Neural crest cell (in vitro differentiated cells): ENCODE measurements at places on chromosomes 5 and 9.

GRCh38 chr5:11182441-11183080 lies 421.5 kb upstream of the DAP start:
- peak; percentile 18 for DNase-seq

- DNase-seq: no peak
Measured at GRCh38 chr9:97136421-97136820, 97.5 kb upstream of the CTSV start.

GRCh38 chr5:97751540-97751939 lies 568.5 kb upstream of the RIOK2 start:
- no peak for DNase-seq

DNA sequence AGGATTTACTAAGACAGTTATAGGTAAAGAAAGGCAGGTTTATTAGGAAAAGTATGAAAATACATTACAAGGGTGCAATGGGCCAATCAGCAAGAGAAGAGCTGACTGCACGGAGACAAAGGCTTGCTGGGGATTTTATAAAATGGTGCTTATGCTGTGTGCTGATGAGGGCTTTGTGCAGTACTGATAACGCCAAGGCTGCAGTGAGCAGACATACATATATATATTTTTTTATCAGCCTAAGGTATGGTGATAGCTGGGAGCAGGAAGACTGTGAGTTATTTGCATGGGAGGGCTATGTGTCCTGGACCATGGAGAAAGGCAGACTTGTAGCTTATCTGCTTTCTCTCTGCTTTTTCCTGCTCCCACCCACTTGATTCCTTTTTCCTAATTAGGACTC lies 208.1 kb upstream of the ACTBL2 start:
- DNase-seq: no peak

- DNase-seq: no peak
Measured at GRCh38 chr9:113606510-113606909, 143.0 kb downstream of the RGS3 start.

DNA sequence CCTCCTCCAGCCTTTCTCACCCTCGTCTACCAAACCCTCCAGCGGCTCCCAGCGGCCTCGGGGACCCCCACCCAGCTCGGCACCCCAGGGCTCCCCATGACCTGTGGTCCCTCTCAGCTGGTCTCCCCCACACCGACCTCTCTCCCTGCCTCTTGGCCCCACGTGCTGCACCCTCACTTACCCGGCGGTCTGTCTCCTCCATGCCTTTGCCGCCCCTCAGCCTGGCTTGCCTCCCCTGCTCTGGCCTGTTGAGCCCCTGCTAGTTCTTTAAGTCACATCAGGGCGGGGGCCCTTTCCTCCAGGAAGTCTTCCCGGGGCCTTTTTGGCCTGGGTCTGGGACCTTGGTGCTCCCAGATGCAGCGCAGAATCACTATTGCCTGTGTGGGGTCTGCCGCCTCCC lies 81.5 kb downstream of the LMX1B start:
- DNase-seq: no peak

GRCh38 chr5:445591-445990 lies 2.6 kb downstream of the EXOC3 start:
- no peak for DNase-seq

GRCh38 chr9:117188394-117188793 lies 226.5 kb downstream of the ASTN2 start:
- DNase-seq: no peak

- no peak for DNase-seq
Measured at GRCh38 chr5:28967848-28968247, 1929.5 kb upstream of the CDH9 start.

DNA sequence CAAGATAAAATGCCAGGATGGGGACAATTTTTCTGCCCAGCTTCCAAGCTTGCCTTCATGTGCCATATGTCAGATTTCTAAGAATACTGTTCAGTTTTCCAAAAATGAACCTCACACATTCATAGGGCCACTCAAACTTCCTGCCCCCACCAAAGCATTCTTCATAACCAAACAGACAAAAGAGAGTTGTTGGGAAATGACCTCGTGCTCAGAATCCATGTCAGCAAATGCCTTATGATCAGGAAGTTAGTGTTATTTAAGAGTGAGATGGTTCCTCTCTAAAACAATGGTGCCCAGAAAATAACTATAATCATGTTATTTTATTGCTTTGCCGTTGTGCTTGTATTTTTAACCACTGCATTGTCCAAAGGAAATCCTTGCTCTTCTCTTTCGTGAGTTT lies 208.2 kb downstream of the ZNF608 start:
- no peak for DNase-seq

DNA sequence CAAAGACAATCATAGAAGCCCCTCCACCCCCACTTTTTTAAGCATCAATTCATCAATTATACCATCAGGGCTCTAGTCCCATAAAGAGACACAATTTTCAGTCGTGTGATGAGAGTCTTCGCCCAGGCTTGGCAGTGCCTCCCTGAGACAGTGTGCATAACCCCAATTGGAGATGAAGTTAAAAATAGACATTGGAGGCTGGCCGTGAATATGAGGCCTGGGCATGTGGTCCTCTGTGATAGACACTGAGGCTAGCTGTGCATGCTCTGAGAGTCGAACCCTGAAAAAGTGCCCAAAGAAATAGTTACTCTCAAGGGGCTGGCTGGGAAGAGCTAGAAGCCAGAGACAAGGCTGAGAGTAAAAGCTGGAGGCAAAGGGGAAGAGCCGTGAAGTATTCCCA lies 248.6 kb upstream of the NR4A3 start:
- DNase-seq: no peak

DNA sequence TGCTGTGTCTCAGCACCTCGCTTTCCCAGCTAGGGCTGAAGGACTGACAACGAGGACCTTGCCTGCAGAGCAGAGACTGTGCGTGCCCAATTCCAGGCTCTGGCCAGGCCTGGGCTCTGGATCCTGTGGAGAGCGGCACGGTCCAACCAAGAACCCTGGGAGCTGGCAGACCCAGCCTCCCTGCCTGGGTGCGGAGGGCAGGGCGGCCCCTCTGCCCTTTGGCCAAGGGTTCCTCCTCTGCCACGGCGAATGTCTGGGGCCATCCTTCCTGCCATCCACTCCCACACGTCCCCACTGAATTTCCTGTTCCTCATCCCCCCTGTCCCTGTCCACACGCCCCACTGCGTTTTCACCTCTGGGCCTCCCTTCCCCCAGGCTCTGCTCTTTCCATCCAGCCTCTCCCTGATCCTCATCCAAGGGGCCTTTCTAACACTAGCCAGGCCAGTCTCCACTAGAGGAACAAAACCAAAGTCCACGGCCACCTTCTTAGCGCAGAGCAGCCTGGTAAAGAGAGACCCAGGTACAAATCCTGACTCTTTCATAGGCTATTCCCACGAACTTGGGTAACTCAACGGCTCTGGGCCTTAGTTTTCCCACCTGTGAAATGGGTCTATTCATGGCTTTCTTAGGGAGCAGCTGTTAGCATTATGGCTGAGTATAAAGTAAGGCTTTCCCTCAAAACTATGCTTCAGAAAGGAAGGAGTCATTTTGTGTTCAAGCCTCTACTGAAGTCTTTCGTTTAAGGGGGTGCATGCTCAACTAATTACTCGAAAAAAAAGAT lies 95.5 kb upstream of the PHYKPL start:
- DNase-seq: no peak

DNA sequence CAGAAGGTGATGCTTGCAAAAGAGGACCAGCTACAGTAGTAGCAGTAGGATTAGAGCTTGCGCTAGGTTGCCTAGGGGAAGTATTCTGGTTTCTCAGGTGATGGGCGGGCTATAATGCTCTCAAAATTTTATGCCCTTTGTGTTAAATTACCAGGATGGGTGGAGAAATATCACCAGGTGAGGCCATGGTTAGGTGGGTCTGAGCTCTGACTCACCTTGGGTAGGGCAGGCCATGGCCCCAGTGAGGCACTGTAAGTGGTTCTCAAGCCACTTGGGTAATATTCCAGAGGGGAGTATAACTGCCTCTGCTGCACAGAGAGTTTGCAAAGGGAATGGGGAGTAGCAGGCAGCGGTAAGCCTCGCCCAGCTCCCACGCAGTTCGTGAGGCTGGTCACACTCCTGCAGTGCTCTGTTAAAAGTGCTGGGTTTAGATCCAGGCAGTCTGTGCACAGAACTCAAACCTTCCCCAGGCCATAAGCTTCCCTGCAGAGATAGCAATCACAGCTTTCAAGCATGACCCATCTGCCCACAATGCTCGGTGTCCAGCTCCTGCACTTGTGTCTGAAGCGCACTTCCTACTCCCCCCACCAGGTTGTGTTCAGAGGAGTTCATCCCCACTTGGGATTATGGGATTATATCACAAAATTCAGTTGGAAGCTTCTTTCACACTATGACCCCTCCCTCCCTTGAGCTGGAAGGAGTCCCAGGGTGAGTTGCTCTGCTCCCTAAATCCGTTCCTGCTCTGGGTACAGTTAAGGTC lies 575.0 kb downstream of the CHSY3 start:
- no peak for DNase-seq

DNA sequence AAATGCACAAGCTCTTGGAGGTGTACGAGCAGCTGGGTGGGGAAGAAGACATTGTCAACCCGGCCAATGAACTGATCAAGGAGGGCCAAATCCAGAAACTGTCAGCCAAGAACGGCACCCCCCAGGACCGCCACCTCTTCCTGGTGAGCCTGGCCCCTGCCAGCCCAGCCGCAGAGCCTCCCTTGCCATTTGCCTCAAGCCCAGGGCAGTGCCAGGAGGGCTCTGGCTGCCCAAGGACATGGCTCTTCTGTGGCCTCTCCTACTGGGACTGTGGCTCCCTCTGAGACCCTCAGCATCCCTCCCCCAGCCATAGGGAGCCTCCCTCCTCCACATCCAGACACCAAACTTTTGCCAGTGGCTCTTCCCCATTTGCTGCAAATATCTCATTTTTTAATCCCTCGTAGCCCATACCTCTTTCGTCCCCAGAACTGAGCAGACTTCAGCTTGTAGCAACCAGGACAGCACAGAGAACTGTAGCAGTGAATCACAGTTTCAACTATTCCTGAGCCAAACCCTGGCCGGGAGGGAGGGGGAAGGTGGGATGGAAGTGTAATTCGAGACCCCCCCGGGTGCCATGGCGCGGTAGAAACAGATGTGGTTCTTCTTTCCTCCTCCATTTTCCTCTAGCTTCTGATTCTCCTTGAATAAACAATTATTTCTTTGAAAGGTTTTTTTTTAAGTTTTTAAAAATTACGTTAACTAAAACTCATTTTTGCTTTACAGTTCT lies 44.5 kb upstream of the SUSD3 start:
- no peak for DNase-seq

- DNase-seq: no peak
Measured at GRCh38 chr5:146909255-146910068, 30.9 kb upstream of the PPP2R2B start.

- no peak for DNase-seq
Measured at GRCh38 chr9:7841831-7842230, 42.3 kb upstream of the DMAC1 start.

GRCh38 chr5:181127907-181128626 lies 2.9 kb downstream of the OR2V1 start:
- no peak for DNase-seq

DNA sequence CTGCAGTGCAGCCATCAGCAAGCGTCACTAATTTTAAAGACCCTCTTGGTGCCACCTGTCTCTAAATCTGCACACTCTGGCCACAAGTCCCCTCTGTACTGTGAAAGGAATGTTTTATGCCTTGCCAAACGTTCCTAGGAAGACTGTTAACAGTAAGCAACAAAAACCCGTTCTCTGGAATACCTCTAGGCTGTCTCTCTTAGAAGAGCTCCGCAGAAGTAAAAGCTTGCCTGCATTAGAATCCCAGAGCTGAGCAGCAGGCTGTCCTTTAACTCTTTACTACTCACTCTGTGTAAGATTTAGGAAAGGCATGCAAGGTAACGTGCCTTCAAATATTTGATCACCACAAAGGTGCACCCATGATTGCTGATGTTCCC lies 53.9 kb upstream of the C9orf72 start:
- no peak for DNase-seq

- DNase-seq: no peak
Measured at GRCh38 chr5:142017832-142018427, 5.1 kb upstream of the GNPDA1 start.

DNA sequence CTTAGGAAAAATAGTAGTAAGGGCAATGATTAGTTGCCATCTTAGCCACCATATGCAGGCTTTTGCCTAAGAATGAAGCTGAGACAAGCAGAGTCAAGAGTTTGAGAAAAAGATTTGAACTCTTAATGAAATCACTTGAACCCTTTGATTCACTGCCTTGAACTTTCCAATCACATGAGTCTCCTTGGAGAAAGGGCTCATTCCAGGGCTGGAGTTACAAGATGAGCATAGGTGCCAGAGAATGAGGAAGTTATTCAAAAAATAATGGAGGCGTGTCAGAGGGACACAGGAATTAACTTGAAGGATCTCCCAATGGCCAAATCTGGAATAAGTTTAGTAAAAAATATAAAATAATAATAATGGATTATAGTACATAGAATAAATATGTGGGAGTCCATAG lies 35.3 kb downstream of the MAT2B start:
- no peak for DNase-seq

DNA sequence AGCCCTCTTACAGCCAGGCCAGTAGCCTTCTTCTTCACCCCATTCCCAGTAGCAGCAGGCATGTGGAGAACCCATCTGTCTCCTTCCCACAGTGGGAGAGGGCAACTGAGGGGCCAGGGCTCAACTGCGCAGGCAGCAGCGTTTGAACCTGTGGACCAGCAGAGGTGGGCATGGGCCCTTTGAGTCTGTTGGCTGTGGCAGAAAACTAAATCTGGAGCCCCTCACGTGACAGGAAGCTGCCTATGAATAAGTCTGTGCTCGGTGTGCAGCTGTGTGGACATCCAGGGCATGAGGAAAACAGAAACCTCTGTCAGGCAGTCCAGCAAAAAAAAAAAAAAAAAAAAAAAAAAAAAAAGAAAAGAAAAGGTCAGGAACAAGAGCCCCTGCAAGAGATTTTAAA lies 189.2 kb upstream of the NR3C1 start:
- peak; percentile 2 for DNase-seq

GRCh38 chr9:8832955-8833354 lies 1033.4 kb upstream of the DMAC1 start:
- no peak for DNase-seq

DNA sequence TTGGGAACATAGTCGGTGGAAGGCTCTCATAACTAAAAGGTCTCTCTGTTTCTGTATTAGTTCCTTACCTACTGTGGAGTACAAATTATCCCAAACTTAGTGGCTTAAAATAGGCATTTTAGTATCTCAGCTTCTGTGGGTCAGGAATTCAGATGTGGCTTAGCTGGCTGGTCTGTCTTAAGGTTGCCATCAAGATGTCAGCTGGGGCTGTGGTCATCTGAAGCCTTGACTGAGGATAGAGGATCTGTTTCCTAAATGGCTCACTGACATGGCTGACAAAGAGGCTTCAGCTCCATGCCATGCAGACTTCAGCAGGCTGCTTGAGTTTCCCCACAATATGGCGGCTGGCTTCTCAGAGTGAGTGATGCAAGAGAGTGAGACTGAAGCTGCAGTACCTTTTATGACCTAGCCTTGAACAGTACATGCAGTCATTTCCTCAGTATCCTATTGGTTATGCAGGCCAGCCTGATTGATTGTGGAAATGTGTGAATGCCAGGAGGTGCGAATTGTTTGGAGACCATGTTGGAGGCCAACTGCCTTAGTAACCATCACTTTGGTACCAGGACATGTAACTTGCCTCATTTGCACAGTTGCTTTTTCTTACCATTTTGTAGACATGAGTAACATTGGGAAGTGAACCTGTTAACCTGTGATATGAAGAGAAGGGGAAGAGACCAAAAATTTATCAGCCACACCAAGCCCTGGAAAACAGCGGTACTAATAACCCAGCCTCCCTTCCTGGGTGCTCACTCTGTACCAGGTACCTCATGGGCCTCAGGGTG lies 152.8 kb upstream of the IER5L start:
- DNase-seq: no peak
